ENCODE measurements at places on chromosomes 7 and 10.

DNA sequence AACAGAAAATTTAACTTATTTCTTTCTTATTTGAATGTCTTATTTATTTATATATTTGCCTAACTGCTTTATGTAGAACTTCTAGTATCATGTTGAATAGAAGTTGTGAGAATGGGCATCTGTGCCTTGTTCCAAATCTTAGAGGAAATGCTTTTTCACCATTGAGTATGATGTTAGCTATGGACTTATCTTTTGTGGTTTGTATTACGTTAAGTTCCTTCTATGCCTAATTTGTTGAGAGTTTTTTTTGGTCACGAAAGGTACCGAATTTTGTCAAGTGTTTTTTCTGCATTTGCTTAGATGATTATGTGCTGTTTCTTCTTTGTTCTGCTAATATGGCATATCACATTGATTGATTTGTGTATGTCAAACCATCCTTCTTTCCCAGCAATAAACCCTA, 161.0 kb upstream of the TRIM24 start:
- DNase-seq = no peak

DNA sequence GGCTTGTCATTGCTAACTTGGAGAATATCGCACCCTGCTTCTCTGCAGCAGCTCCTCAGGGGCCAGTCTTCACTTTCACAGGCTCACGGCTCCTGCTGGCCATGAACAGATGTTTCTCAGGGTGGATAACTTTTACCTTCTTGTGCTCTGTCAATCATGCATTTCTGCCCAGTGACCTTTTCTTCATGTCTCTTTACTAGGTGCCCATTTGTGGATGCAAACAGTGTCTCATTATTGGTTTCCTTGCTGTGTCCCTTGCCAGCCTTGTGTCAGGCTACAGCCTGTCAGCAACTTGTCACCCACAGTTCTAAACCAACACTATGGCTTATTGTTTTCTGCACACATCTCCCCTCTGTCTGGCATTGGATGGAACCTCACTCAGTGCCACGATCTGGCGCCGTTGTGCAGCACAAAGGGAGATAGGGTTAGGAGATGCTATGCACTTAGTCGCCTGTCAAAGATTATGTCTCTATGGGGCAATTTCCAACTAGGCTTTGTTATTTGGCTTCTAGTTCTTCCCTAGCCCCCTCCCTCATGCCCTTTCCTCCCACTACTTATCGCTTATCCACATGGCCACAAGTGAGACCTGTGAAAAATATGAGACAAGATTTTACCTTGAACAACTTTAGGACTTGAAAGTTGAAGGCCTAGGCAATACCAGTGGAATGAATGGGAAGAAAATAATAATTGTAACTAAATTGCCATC, 45.7 kb upstream of the NXPH1 start:
- DNase-seq = no peak

DNA sequence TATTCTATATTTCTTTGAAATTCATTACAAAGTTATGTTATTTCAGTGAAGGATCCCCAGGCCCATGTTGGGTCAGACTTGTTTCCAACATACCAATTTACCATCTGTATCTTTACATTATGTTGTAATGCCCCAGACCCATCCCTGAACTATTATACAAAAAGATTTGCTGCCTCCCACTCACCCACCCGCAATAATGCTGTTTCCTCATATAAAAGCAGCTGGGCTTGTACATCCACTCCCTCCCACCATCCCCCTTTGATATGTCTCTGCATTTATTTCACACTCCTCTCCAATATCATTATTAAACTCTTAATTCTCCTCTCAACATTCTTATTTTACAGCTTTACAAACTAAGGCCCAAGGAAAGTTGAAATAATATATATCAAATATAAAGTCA, 153.7 kb downstream of the DOCK4 start:
- DNase-seq = no peak

DNA sequence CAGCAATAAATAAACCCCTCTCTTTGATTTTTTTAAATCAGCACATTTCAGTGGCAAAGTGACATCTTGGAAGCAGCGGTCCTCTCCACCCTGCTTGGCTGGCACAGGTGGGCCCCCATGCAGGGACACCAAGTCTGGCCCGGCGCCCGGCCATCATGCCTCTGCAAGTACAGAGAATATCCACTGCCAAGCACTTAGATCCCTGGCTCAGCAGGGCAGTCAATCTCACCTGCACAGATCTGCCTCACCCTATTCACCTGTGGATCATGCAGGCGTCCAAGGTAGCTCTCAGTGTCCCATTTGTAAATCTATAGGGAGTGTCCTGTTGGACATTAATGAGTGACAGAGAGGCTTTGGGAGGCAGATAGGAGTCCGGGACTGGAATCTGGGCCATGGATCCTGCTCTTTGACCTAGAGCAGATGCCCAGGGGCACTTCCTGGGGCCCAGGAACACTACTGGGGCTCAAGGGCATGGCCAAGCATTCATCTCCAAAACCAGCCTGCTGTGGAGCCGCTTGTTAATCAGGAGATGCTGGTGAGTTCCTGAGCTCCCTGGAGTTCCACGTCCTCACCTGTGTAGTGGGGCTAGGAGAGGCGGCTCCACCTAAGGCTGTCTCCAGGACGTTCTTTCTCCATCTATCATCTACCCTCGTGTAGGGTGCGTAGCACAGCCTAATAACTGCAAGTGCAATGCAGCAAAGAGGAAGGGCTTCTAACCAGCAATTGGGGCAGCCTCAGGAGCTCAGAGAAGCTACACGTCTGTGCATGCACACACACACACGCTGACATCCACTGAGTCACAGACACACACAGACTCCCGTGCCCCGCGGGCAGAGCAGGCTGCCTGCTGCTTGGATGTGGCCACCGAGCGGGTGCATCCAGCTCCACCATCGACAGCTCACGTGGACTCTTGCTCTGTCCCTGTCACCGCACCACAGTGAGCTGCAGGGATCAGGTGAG, 123.6 kb downstream of the OAT start:
- DNase-seq = peak; percentile 15

DNA sequence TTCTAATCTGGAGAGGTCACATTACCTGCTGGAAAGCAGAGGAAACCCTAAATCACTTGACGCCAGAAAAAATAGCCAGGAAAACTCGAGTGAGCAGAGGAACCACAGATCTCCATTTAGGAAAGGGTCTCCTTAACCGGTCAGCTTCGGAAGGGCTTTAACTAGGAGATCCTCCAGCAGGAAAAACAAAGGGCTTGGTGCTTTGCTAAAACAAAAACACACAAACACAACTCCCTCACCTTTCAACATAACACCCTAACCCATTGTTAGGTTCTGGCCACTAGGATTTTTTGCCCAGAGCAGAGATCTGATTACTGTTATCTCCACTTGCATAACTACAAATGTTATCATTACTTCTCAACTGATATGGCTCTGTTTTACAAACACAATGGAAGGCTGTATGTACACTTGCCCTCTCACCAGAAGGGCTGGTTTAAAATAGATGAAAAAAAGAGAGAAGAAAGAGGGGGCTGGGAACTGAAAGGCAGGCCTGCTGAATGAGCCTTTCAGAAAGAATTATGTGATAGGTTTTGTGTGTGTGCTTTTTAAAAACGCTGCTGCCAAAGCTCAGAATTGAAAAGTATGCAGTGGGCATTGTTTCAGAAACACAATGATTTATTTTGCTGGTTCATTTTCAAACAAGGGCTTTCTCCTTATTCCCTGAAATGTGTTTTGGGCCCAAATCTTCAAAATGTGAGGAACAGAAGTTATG, 161.5 kb downstream of the FGFR2 start:
- DNase-seq = no peak

GRCh38 chr7:48299580-48300169, 128.4 kb downstream of the ABCA13 start:
- peak; percentile 57 for DNase-seq

- no peak for DNase-seq
These were observed 523.5 kb downstream of the PARD3 start for GRCh38 chr10:34291466-34292193.

DNA sequence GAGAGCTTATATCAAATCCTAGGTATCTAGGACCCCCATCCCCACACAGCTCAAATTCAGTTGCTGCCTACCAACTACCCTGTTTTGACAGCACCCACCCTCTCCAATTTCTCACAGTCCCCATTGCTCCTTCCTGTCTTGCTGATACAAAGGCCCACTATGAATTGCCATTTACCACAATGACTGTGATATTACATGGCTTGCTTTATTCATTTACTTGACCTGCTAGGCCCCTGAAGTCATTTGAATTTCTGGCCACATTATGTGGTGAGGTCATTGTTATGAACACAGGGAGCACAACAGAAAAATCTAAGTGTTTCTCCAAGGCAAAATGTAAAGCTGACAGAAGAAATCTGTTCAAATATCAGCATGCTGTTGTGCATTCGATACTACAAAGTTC, 101.4 kb downstream of the PPP1R17 start:
- no peak for DNase-seq

GRCh38 chr10:18185621-18186020, 45.4 kb downstream of the CACNB2 start:
- no peak for DNase-seq

- DNase-seq = no peak
These were observed 50.2 kb downstream of the TFAM start for GRCh38 chr10:58435297-58435985.

DNA sequence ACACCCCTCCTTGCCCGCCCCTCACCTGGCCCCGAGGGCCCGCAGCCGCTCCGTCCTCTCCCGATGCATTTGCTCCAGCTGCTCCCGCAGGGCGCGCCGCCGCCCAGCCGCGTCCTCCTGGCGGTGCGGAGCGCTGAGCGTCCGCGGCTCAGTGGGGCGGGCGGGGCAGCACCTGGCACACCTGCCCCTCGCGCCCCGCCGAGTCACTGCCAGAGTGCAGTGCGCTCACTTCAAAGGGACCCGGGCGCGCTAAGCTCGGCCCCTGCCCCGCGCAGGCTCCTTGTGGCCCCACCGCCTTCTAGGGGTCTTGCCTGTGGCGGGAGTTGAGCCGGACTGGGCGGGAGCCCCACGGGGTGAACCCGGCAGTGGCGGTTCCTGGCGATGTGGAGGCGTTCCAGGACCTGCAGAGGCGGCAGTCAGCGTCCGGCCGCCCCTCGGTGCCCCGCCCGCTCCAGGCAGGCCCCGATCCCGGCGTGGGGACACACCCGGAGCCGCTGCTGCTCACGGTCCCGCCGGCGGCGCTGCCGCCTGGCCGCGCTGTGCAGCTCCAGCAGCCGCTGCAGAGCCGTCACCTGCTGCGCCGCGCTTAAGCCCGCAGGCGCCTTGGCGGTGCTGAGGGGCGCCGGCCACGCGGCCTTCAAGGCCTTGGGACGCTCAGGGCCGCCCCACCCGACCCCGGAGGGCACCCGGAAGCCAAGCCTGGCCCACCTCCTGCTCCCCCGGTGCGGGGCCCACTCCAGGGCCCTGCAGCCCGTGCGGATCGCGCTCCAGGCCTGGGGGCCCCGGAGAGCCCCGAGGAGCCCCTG, 6.7 kb downstream of the ATP6V1F start:
- no peak for DNase-seq

- DNase-seq = no peak
These were observed 989 bp downstream of the ERLIN1 start for GRCh38 chr10:100184840-100185239.

DNA sequence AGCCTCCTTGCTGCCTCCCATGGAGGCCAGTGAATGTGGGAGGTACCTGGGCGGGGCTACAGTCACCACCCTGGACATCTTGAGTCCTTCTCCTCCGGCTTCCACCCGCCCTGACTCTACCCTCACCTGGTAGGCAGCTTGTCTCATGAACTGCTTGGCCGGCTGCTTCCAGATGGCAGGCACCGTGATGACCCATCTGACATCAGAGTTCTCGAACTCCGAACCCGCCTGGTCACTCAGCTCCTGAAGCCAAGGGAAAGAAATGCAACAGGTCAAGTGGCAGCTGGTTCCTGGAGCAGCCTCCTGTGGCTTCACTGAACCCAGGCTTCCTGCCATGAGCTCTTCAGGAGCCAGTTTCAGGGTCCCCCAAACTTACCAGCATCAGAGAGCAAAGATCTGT, 50.1 kb downstream of the HSPA12A start:
- no peak for DNase-seq

DNA sequence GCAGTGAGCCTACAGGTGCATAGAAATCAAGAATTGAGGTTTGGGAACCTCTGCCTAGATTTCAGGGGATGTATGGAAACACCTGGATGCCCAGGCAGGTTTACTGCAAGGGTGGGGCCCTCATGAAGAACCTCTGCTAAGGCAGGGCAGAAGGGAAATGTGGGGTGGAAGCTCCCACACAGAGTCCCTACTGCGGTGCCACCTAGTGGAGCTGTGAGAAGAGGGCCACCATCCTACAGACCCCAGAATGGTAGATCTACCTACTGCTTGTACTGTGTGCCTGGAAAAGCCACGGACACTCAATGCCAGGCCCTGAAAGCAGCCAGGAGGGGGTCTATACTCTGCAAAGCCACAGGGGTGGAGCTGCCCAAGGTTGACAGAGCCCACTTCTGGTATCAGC, 533.5 kb downstream of the GPAM start:
- DNase-seq = no peak

GRCh38 chr7:20330239-20330927, at the start of gene ITGB8:
Gene ITGB8, plus strand, starts transcription at chr7:20330900. Its CDS starts 907 bp downstream, at chr7:20331807.
- DNase-seq = no peak

DNA sequence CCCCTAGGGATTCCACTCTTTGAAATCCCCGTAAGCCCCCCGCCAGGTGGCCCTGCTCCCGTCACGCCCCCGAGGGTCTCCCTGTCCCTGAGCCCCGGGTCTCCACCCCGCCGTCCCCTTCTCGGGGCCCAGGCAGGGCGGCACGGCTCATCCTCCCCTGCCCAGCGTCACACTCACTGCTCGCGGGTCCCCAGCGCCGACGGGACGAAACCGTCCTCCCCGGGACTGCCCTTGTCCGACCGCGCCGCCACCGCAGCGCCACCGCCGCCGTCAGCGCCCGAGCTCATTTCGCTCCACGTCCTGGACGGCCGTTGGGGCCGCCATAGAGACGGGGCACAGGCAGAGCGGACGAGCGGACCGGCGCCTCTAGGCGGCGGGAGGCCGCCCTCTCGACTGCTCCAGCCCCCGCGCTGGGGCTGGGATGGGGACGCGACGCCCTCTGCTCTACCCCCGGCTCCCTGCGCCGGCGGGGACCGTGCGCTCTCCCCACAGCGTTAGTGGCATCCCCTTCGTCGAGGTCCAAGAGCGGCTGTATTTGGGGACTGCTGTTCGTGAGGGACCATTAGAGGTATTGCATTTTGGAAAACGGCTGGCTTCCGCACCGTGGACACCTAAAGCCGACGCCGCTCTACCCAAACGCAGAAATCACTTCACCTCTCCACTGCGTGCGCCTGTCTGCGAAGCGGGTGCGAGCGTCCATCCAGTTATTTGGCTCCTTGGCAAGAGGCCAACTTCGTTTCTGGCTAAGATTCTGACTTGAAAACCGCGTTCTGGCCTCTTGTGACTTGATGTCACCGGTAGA, at the start of gene EEF1AKMT2:
EEF1AKMT2 (minus strand) TSS at position 341 of the 802 bp plus-strand sequence; CDS start at position 287, 54 bp downstream.
- peak; percentile 8 for DNase-seq

GRCh38 chr10:21535494-21535965, 1.5 kb downstream of the MLLT10 start:
- DNase-seq = no peak

DNA sequence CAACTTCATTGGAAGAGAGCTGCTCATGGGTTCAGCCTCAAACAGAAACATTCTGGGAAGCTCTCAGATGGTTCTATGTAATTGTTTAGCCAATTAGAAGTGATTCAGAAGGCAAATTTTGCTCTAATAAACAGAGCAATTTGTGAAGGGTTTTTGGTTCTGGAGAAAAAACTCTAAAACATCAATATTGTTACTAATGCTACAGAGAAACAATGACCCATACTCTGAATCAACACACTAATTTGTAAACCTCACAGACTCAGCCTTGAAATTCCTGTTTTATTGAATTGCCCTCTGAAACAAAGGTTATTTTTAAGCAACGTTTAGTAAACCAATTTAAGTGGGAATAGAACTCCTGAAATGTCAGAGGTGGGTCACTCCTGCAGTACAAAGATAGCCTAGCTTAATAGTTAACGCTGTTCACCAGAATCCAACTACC, 171.6 kb upstream of the SVIL start:
- no peak for DNase-seq

- DNase-seq = no peak
These were observed 61.6 kb downstream of the NAMPT start for GRCh38 chr7:106223156-106223555.
